ENCODE measurements at places on chromosomes 6 and 20.

GRCh38 chr6:50602292-50602691 is 111.0 kb upstream of the TFAP2D start:
- peak; percentile 30 for DNase-seq

- DNase-seq = no peak
Measured at GRCh38 chr20:57207251-57207650, 59.2 kb downstream of the BMP7 start.

DNA sequence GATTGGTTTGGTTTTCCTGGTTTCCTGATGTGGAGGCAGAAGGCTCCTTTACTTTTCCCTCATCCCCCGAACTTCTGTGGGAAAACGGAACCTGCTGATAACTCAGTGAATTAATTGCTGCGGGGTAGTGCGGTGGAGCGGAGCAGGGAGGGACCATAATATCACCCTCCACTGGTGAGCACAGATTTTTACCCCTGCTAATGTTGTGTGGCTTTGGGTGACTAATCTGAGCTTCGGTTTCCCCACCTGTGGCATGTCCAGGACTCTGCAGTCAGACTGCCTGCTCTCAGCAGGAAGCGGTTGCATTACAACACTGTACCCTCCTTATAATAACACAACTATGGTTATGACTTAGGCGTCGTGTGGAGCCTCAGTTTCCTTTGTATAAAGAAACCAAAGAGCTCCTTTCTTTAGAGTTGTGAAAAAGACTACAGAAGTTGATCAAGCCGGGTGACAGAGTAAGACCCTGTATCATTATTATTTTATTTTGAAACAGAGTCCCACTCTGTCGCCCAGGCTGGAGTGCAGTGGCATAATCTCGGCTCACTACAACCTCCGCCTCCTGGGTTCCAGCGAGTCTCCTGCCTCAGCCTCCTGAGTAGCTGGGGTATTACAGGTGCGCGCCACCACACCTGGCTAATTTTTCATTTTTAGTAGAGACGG is 2.2 kb upstream of the ID1 start:
- no peak for DNase-seq

DNA sequence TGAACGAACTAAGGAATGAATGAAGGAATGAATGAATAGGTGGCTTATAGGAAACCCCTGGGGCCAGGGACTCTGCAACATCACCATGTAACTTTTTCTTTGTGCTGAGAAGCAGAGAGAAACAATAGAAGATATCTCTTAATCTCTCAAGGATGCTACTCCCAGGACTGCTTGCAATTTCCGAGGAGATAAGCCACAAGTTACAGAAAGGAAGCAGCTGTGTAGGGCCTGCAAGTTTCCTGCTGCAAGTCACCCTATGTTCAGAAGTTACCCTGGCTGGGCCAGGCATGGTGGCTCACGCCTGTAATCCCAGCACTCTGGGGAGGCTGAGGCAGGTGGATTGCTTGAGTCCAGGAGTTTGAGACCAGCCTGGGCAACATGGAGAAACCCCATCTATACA is 7.3 kb upstream of the MAVS start:
- DNase-seq = peak; percentile 38

GRCh38 chr6:74638412-74638811 is 567.4 kb downstream of the COL12A1 start:
- DNase-seq = no peak

GRCh38 chr6:157558049-157558448 is 177.1 kb downstream of the ZDHHC14 start:
- no peak for DNase-seq

DNA sequence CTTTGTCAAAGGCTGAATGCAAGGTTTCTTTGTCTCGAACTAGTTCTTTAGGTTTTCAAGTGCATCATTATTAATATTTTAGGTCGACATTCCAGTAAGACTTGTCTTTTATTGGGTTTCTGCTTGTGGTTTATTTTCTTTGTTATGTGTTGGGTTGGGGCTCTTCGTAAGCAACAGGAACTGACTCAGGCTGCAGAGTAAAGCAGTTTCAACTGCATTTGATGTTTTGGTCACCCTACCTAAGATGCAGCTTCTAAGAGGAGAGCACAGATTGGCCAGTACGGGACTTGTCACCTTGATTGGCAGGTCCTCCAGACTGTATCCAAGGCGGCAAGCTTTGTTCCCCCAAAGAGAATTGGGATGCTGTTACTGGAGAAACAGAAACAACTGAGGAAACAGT is 149.5 kb upstream of the SULF2 start:
- DNase-seq = no peak

GRCh38 chr6:71028877-71029252 is 72.0 kb upstream of the B3GAT2 start:
- no peak for DNase-seq

GRCh38 chr6:156953479-156954146 is 176.4 kb downstream of the ARID1B start:
- DNase-seq = no peak

DNA sequence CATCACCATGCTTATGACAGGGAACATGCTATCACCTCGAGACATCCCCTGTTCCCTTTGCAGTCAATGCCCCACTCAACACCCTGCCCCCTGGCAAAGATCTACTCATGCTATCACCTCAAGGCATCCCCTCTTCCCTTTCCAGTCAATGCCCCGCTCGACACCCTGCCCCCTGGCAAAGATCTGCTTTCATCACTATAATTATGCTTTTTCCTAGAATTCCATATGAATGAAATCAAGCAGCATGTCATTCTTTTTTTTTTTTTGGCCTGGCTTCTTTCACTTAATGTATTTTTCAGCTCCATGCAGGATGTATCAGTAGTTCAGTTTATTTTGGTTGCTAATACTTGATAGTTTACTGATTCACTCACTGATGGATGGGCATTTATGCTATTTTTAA is 554.9 kb downstream of the CDH26 start:
- no peak for DNase-seq

DNA sequence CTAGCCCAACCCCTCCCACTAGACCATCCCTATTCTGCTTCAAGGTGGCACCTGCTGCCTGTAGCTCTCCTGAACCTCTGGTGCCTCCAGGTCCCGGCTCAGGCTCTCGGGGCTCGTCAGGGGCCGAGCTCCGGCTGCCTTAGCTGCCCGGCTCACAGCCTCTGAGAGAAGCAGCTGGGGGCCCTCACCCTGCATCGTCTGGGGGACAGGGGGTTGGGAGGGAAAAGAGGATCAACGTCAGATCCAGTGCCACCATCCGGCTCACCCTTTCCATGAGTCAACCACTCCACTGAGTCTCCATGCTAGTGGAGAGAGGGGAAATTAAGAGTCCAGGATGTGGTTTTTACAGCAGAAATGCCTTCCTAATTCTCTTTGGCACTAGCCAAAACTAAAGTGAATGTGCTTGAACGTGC is 13.0 kb downstream of the BAG6 start:
- DNase-seq = no peak

- no peak for DNase-seq
Measured at GRCh38 chr20:13183005-13183404, 38.1 kb upstream of the ISM1 start.

GRCh38 chr6:115717472-115717871 is 343.2 kb downstream of the FRK start:
- DNase-seq = no peak

GRCh38 chr20:42074944-42075343 is 456.8 kb upstream of the CHD6 start:
- no peak for DNase-seq

DNA sequence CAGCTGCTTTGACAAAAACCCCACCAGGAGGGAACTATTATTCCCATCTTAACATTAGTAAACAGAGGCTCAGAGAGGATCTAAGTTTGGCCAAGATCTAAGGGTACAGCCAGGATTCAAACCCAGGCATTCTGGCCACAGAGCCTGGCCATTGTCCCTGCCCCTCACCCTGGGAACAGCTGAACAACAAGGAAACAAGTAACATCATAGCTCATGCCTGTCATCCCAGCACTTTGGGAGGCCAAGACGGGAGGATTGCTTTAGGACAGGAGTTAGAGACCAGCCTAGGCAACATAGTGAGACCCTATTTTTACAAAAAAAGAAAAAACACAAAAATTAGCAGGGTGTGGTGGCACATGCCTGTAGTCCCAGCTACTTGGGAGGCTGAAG is 27.5 kb downstream of the TOX2 start:
- no peak for DNase-seq

GRCh38 chr20:41064377-41064776 is 35.8 kb downstream of the TOP1 start:
- DNase-seq = no peak

DNA sequence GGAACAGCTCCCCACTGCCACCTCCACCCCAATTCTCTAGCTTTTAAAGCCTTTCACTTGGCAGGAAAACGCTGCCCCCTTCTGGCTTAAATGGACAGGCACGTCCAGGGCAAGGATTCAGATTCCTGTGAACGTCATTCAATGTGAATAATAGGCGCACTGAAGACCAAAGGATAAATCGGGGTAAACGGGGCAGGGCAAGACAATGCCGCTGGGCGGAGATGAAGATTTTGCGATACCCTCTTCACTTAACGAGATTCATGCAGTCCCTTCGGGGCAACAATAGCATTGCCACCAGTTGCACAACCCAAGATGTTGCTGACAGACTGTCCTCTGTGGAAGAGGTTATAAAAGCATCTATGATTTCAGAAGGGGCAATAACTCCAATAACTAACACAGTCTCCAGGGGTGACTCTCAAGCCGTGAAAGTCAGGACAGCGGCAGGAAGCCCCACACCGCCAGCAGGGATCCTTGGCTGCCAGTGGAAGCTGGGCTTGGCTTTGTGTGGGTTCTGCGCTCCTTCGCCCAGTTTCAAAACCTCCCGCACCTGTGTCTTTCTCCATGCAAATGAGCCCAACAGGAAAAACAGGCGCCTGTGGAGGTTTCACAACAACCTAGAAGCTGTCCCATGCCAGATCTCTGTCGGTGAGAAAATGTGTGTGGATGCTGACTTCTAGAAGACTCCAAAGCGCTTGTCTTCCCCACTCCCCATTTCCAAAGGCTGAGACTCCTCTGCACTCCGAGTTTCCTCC is 291.8 kb downstream of the BMP7 start:
- DNase-seq = peak; percentile 66

DNA sequence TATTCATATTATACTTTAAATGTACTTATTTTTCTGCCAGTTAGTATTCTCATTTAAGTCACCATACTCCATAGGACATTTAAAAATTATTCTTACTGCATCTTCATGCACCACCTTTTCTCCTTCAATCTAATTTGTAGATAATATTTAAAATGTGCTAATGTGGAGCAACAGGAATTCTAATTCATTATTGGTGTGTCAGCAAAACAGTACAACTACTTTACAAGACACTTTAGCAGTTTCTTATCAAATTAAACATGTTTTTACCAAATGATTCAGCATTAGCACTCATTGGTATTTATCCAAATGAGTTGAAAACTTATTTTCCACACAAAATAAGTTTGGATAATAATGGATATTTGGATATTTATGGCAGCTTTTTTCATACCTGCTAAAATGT is 1041.8 kb upstream of the ADGRB3 start:
- DNase-seq = no peak

DNA sequence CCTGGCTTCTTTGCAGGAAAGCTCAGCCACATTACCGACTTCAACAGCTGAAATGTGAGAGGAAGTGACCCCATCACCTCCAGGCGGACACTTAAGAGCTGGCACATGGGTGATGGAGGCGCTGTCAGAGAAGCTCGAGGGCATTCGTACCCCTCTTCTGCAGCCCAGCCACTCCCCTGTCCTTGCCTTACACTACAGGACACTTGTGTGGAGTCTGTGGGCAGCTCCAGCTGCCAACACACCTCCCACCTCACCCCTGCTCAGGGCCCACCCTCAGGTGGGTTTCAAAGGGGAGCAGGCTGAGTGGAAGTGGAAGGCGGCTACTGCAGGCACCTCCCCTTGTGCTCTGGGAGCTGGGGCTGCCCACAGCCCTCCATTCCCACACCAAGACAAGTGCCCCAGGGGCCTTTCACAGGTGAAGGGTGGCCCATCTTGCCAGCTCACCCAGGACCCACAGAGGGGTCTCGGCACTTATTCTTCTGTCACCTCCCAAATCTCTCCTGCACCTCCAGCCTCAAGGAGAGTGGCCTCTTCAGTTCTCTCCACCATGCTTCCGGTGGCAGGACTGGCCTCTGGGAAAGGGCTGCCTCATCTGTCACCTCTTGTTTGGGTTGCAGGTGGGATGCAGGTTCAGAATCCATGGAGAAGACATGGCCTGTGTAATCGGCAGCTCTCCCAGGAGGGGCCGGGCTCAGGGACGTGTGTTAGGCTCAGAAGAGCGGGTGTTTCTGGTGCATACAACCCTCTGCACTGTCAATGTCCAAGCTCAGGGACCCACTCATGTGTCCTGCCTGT is 49.8 kb downstream of the IRF4 start:
- DNase-seq = no peak

- DNase-seq = peak; percentile 20
Measured at GRCh38 chr20:51542033-51542570, 417 bp downstream of the NFATC2 start.

DNA sequence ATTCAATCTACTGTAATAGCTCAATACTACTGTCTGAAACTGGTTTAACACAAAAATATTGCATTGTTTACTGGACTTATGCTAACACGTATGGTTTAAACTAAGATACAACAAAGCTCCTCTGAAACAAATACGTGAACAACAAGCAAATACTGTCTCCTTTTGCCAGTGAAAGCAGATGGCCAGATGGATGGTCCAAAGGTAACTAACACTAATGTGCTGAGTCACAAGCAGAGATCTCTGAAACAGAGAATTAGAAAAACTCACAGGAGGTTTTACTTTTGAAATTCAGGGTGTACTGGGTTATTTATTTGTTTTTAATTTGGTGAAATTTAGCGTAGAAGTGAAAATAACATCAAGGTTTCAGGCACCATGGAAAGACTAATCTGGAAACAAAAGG is 124.3 kb upstream of the SOX4 start:
- no peak for DNase-seq

GRCh38 chr20:57672164-57672563 is 37.7 kb downstream of the PMEPA1 start:
- peak; percentile 34 for DNase-seq

DNA sequence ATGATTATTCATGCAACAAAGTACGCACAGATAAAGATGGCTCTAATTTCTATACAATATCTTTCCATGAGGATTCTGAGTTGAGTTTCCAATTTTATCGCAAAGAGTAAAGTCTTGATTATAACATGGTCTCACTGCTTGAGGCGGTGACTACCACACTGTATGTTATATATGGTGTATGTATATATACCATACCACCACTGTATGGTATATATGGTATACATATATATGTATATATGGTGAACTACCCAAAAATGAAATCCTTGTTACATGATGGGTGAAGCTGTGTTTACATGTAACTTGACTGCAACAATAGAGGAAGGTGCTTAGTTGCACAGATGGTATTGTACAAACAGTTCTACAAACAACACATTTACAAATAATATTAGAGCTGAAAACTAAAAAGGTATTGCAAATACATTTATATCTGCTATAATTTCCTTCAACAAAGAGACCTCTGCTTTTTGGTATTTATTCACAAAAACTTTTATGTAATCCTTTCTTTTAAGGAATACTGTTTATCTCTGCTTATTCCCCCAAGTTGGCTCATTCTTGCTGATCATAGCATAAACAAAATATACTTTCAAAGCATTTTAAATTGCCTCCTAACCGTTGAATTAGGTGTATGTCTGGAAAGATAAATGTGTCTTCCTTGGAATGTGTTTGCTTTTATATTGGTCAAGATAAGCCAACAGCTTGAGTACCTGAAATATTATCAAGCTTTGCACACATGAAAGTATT is 77.7 kb upstream of the TPD52L1 start:
- no peak for DNase-seq

Data from endothelial cell (in vitro differentiated cells).